Osteocyte (in vitro differentiated cells): ENCODE measurements at places on chromosomes 6 and 20. TPM values are rescaled to one million over a fixed set of nuclear protein-coding genes. Genes with fewer than 3 reads are reported as not detected.

The UBE2J1 gene
- total RNA-seq: 38.8 and 39.6 TPM in 2 replicates

GRCh38 chr20:57381596-57382503, 9.3 kb upstream of the RBM38 start:
- DNase-seq: peak; percentile 92

DNA sequence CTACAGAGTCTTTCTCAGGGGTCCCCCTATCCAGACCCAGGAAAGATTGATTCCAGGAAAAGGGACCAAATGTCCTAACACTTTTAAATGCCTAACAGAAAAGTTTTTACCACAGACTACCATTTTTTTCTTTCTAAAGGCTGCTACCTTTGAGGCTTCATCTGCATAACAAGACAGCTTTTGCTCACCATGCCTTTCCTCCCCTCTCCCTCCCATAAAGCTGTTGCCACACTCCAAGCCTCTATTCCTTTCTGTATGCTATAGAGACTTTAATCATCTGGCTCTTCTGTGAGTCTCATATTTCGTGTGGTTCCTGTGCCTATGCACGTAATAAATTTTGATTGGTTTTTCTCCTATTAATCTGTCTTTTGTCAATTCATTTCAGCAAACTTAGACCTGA, 26.0 kb upstream of the LIN28B start:
- no peak for DNase-seq

DNA sequence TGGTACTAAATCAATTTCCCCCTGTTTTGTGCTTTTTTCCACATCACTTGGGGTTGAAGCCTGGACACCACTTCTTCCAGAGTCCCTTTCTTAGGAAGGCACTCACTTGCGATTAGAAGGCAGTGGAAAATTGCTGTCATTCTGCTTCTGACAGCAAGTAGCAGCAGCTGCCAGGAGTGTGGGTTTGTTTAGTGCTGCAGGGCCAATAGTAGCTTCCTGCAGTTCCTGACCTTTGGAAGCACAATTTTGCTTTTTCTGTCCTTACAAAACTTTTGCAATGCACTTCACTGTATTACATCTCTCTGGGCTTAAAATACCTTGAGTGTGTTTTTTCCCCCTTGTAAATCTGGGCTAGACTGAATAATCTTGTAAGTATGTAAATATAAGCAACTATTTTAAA, 12.5 kb upstream of the HLA-DRA start:
- no peak for DNase-seq

DNA sequence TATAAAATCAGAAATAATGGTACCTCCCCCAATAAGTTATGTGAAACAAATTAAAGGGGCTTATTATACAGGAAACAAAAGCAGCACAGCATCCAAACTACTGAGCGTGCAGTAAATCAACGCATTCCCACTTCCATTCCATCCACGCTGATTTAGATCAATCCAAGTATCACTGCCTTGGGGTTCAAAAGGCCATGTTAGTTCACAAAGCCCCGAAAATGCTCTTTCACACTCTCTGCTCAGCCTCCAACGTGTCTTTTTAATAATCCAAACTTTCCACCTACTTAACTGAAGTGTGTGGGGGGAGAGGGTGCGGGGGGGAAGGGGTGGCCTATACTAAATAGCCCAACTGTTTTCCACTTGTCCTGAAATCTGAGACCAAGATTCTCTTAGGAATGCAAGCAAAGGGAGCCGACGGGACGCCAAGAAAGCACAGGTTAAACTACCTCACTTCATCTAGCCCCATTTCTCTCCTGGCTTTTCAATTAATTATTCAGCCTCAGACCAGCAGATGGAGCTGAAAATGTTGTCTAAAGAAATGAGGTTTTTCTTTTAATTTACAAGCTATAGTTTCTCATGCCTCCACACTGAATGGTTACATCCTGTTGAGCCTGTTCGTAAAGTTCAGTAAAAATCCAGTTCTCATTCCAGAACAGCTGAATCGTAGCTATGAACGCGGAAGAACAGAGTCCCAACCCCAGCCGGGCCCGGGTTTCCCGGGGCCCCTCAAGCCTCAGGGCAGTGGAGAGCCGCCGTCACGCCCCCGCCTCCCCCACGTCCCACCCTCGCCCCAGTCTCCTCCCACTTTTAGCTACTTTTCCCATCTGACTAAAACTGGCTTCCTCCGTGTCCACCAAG, 1.0 kb upstream of the NXT1 start:
- DNase-seq: no peak

- DNase-seq: no peak
Measured at GRCh38 chr6:164409309-164410009, 899.9 kb downstream of the C6orf118 start.

The HDGFL1 gene
- not detected in 2 replicates for total RNA-seq

DNA sequence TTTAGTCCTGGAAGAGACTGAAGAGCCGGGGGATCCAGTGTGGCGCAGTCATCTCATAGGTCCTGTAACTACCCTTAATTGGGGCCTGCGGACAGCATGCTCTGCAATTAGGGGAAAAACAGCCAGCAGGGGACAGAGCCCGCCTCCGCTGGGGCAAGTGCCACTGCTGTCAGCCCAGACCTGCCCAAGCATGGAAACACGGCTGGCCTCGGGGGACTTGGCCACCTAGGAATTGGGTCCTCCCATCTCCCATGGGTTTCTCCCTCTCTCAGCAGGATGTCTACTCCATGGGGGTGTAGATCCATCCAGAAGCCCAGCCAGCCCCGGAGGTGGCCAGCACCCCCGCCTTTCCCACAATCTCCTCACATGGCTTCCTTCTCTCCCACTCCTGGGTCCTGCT, 3.6 kb downstream of the GHRH start:
- DNase-seq: no peak

DNA sequence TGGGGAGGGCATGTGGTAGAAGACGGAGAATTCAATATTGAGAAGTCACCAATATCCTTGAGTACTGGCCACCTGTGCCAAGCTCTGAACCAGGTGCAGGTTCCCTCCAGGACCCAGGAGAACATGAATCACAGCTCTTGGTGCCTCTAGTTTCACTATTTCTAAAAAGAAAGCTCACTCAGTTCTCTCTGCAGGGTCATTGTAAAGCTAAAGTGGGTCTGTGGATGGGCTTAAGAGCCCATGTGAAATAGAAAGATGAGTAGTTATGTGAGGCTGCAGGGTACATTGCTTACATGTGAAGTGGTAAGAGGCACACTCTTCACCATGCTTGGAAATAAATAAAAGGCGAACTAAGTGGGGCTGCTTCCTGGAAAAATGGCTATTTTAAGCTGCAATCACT, 43.6 kb downstream of the ZNF831 start:
- DNase-seq: no peak

DNA sequence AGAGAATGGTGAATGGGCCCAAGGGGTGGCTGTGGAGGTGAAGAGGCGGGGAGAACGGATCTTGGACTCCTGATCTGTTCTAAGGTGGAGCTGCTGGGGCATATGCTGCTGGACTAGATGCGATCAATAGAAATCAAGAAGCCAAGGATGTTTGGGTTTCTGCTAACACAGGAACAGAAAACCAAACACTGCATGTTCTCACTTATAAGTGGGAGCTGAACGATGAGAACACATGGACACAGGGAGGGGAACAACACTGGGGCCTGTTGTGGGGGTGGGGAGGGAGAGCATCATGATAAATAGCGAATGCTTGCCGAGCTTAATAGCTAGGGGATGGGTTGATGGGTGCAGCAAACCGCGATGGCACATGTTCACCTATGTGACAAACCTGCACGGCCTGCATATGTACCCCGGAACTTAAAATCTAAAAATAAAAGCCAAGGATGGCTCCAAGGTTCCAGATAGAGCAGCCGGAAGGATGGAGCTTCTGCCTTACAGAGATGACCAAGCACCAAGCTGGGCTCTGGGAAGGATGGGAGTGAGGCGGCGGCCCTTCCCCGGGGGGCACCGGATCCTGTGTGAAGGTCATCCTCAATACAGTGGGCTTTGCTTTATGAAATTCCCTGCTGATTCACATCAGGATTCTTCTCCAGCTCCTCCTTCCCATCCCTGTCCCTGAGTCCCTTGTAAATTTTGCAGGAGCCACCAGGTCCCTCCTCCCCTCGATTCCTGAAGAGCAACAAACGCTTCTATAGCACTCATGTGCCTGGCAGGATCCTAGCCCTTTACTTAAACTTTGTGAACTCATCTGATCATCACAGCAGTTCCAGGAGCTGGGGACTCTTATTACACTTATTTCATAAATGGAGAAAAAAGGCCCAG, 109.2 kb upstream of the PTPN1 start:
- no peak for DNase-seq

The FAM209B gene
- 0.55 TPM in 1 of 2 replicates, not detected in the other for total RNA-seq

DNA sequence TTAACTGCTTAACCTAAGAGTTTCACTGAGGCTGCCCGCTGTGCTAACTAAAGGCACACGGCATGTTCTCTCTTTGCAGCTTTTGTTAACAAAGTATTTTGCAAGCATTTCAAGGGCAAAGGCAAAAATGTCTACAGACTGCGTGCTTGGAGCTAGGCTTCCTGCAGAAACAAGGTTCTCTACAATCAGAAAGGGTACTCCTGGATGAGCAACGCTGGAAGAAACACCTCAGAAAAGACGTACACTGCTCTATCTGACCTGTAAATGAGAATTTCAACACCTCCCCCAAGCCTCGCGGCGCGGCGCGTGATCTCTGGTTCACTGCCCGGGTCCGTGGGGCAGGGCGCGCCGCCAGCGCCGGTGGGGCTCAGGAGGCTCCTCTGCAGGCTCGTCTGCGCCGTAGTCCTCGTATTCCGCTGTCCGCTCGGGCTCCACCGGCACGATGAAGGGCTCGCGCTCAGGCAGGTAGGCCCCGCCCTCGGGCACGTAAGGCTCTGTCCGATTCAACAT, 120.9 kb downstream of the COL12A1 start:
- no peak for DNase-seq

The WFDC12 gene
- total RNA-seq: not detected in 2 replicates

GRCh38 chr6:90100059-90100665, 196.5 kb downstream of the BACH2 start:
- DNase-seq: no peak

DNA sequence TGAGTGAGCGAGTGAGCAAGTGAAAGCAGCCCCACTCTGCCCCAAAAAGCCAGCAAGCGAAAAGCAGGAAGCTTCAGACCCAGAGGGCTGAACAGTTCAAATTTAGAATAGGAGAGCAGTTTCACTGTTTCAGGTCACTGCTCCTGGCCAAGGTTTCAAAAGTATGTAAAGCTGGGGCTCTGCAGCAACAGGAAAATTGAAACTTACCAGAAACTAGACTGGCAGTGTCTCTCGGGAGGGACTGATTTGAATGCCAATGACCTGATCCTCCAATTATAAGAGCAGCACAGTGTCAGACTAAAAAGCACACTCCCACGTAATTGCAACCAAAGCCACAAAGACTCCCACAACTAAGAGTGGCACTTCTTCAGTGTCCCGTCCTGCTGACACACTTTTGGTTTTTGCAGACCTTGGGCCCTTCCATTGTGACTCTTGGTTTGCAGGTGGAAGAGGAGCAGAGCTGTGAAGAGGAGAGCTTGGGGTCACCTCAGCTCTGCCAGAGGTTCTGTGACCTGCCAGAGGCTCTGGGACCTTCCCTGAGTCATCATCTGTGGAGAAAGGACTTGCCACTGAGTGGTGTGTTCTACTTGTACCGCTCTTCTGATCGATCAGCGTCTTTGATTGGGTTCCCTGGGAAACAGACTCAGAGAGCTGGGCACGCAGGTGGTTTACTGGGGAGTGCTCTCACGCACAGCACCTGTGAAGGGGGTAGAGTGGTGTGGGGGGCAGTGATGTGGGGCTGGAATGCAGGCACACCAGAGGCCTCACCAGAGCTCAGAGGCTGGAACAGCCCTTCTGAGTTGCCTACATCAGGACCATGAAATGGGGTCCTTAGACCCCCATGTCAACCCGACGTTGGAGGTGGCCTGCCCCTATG, 52.7 kb upstream of the PTGIS start:
- no peak for DNase-seq

- DNase-seq: no peak
Measured at GRCh38 chr6:108235127-108235526, 25.7 kb downstream of the SNX3 start.

DNA sequence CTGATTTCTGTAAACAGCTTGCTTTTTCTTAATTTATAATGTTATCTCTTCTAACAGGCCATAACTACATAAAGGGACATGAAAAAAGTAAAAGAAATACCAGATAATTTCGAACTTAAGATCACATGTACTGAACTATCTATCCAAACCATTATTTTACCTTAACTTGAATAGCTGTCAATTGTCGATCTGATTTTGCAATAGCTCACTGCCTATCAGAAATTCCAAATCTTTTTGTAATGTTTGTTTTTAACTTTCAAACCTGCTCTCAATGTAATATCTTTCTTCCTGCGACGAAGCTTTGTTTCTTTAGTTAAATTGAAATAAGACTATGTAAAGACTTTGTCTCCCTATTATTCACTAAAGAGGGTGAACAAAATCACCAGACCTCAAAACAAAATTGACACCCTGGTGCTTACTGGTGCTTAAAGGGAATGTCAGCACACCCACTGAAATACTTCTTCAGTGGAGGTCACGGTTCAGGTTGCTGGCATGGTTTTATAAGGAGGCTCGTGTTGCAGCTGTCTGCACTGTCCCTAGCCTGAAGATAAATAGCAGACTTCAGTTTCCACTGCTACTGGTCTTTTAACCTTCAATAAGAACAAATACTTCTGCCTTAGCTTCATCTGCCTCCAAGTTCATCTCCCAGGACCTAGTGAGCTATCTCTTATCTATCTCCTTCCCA, 117.5 kb upstream of the QKI start:
- no peak for DNase-seq

GRCh38 chr6:86789779-86790411, 147.4 kb upstream of the HTR1E start:
- DNase-seq: no peak

GRCh38 chr6:88145298-88145963, 20.7 kb downstream of the CNR1 start:
- DNase-seq: no peak

The MEP1A gene
- not detected in 2 replicates for total RNA-seq

The NKX2-4 gene
- total RNA-seq: not detected in 2 replicates

DNA sequence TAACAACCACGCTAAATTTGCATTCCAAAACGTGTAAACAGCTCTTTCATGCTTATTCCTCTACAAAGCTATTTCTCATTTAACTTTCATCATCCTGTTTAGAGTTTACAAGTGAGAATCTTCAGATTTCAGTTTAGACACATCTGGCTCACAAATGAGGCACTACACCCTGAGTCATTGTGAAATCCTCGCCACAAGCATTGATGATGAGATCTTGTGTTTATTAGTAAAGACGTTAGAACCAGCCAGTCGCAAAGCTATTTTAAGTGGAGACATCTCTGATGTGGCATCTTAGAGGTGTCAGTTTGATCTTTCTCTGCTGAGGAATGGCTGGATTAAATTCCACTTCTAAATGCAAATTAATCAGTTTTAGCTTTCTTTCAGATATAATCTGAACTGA, 8.3 kb upstream of the ISM1 start:
- DNase-seq: no peak
